Left cardiac atrium (tissue), 4 donors: ENCODE measurements at places on chromosomes 3 and 15.
A peak's percentile ranks its signal among the peaks of the same experiment; 100 is the strongest.

GRCh38 chr15:43070893-43071292 lies 34.9 kb downstream of the UBR1 start:
- DNase-seq: no peak

DNA sequence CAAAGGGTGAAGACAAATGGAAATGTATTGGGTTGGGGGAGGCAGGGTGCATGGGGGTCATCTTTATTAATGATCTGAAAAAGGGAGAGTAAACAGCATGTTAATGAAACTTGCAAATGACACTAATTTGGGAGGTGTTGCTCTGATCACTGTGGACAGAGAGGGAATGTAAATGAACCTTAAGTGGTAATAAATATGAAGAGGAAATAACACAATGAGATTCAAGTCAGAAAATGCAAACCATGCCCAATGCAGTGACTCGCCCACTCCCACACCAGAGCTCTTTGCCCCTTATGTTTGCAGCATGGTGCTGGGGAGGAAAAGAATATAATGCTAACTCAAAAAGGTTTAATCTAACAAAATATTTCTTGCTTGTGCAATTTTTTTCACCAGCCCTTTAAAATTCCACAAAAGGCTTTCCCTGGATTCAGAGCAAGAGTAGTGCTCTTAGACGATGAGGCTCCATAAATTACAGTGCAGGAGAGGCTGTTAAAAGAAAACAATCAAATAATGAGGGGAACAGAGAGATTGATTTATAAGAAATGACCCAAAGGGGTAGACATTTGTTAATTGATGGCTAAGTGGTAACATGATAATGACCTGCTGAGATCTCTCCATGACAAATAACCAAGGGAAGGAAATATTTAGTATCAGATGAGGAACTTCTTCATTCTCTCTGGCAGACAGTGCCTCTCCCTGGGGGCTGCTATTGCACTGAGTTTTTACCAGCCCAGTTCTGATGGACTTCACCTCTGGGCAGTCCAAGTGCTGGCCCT lies 210.0 kb upstream of the PPP2R3A start:
- DNase-seq: no peak

GRCh38 chr3:146161663-146162002 lies 649 bp upstream of the PLOD2 start:
- peak; percentile 59 for DNase-seq

- no peak for DNase-seq
Measured at GRCh38 chr3:40118091-40118490, 191.4 kb upstream of the EIF1B start.

DNA sequence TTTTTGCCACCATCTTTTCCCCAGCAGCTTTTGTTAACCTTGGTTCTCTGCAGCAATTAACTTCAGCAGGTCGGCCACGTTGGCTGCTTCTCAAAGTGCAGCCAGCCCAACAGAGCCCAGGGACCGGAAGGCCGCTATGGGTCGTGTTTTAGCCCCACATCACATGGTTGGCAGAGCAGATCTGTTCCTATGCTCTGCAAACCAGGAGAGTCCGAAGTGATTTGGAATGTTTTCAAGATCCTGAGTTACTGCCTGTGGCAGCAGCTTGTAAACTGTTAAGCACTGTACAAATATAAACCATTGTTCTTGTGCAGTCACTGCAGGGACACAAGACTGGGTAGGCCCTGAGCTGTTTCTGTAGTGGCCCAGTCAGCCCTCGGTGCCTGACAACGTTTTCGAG lies 69.6 kb upstream of the MYZAP start:
- no peak for DNase-seq

DNA sequence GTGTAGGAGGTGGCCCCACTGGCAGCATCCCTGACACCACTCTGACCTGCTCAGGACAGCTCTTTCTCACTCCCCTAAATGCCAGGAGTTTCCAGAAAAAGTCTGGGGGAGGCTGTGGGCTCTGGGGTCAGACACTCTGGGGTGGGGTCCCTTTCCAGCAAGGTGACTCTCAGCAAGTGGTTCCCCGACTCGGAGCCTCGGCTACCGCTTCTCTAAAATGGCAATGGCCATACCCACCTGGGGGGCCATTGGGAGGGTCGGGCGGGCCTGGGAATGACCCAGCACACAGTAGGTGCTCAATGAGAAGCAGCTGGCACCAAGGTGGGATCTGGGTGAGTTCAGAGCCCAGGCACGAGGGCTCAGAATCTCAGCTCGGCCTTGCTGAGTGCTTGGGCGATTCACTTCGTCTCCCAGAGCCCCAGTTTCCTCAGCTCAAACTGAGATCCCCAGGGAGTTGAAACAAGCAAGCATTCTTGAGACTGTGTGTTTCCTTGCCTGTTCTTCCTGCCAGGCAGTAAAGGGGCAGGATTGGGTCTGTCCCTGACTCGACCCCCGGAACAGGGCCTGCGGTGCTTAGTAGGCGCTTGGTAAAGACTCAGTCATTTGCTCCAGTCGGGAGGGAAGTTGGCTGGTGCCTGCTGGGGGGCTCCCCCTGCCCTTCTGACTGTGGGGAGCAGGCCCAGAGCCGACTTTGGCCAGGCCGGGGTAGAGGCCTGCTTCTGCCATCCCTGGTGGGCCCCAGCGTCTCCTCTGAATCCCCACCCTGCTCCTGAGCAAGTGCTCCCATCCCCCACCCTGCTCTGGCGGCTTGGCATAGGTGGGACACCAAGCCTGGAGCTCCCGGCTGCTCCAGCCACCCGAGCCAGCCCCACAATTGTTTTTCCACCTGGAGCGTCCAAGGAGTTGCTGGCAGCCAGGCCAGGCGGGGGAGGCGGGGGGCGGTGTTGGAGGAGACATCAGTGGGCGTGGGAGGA lies 32.9 kb upstream of the FBLN2 start:
- DNase-seq: peak; percentile 44

DNA sequence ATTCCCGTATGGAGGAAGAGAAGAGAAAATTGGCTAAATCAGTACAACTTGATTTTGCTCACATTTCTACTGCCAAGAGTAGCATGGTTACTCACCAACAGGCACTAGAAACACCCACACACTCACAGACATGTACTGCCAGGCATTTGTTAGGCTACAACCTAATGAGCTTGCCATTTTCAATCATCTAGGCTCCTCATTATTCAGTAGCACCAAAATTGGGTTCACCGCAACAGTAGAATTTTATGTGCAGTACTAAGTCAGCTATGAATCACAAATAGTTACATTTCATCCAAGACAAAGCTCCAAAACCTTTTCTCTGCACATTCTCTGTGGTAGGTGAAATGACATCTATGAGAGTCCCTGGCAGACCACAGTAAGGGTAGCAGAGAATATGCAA lies 15.0 kb upstream of the THUMPD3 start:
- no peak for DNase-seq
